ENCODE measurements at places on chromosomes 4 and X. TPM values are rescaled to one million over a fixed set of nuclear protein-coding genes. Genes with fewer than 3 reads are reported as not detected.

- H3K27ac ChIP-seq = no peak overlapping the region
- DNase-seq = no peak
- H3K27me3 ChIP-seq = no peaks in the 10 kb centered on the region
- H3K4me1 ChIP-seq = no peaks in the 10 kb centered on the region
- no peak overlapping the region for H3K4me3 ChIP-seq
- H3K36me3 ChIP-seq = no peaks in the 10 kb centered on the region
Observed at GRCh38 chr4:149676076-149676475, 139.6 kb downstream of the IQCM start.

DNA sequence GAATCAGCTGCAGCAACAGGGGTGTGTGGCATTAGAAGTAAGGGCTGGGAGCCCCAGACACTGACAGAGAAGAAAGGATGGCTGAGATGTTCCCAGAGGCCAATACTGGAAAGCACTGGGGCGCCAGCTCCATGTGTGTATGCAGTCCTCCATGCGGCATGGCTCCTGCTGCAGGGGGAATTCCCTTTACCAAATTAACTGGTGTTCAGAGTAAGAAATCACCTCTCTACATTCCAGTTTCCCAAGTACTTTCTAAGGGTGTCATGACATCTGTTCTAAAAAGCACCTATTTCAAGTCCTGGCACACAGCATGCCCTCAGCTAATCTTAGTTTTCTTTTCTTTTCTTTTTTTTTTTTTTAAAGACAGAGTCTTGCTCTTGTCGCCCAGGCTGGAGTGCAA, 98.0 kb downstream of the MAML3 start:
- no peak for DNase-seq
- no peak overlapping the region for H3K4me3 ChIP-seq
- H3K27ac ChIP-seq = no peak overlapping the region
- no peaks in the 10 kb centered on the region for H3K27me3 ChIP-seq
- no peaks in the 10 kb centered on the region for H3K36me3 ChIP-seq

Gene CLGN
- total RNA-seq = 0.22 TPM

- DNase-seq = no peak
- H3K4me1 ChIP-seq = no peaks in the 10 kb centered on the region
Observed at GRCh38 chr4:137065311-137065710, 467.0 kb downstream of the PCDH18 start.

Gene C4orf17
- not detected for total RNA-seq

- no peaks in the 10 kb centered on the region for H3K27me3 ChIP-seq
- peaks cover 6% of the 10 kb centered on the region for H3K36me3 ChIP-seq
- no peak overlapping the region for H3K4me3 ChIP-seq
- H3K4me1 ChIP-seq = no peaks in the 10 kb centered on the region
- DNase-seq = no peak
Observed at GRCh38 chrX:112802541-112802940, 38.1 kb downstream of the AMOT start.

GRCh38 chr4:183722731-183723560, 63.9 kb downstream of the TRAPPC11 start:
- peak overlapping the region; percentile 74 for H3K4me3 ChIP-seq
- H3K27ac ChIP-seq = no peak overlapping the region
- H3K36me3 ChIP-seq = no peaks in the 10 kb centered on the region
- DNase-seq = peak; percentile 50

- H3K4me1 ChIP-seq = no peaks in the 10 kb centered on the region
- H3K4me3 ChIP-seq = no peak overlapping the region
- no peak overlapping the region for H3K27ac ChIP-seq
- H3K36me3 ChIP-seq = peaks cover 1% of the 10 kb centered on the region
- H3K27me3 ChIP-seq = no peaks in the 10 kb centered on the region
- DNase-seq = no peak
Observed at GRCh38 chr4:103318327-103318726, 120.2 kb upstream of the CENPE start.

Gene HSD17B11
- total RNA-seq = 18.2 TPM

DNA sequence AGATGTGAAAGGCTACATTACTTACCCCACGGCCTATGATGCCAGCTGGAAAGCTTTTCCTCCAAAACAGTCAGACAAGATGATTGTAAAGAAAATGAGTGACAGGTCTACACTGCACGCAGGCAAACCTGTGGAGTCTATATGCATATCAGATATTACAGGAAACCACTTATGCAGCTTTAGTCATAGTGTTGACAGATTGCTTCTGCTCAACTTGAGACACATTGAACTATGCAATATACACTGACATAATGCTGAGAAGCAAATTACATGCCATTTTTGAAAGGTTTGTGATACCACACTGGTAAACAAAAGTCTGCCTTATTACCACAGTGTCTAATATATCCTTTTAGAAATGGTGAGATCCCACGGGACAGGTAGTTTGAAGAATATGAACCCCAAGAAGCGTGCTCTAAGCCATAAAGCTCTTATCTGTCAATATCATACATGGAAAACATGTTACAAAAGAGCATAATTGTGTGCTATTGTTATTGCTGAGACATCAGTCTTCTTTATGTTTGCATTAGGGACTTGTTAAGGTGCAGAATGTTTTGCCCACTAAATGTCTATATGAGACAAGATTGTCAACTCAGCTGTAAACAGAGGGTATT, 1835.8 kb upstream of the TENM3 start:
- DNase-seq = no peak
- peaks cover 11% of the 10 kb centered on the region for H3K4me1 ChIP-seq
- H3K27me3 ChIP-seq = no peaks in the 10 kb centered on the region
- H3K27ac ChIP-seq = no peak overlapping the region
- H3K36me3 ChIP-seq = no peaks in the 10 kb centered on the region
- H3K4me3 ChIP-seq = no peak overlapping the region

Gene VCX3A
- not detected for total RNA-seq

GRCh38 chr4:152961773-152962115, 25.6 kb downstream of the FHDC1 start:
- H3K4me1 ChIP-seq = no peaks in the 10 kb centered on the region
- no peak for DNase-seq
- H3K4me3 ChIP-seq = no peak overlapping the region
- H3K27ac ChIP-seq = no peak overlapping the region

Gene SFRP2
- 0.14 TPM for total RNA-seq

Gene AFM
- total RNA-seq = not detected

Gene KCND1
- 1.3 TPM for total RNA-seq

Gene HSFX1
- total RNA-seq = 0.25 TPM

Gene F9
- not detected for total RNA-seq

- DNase-seq = no peak
- peaks cover 11% of the 10 kb centered on the region for H3K4me1 ChIP-seq
- peak overlapping the region; percentile 47 for H3K27ac ChIP-seq
- H3K36me3 ChIP-seq = no peaks in the 10 kb centered on the region
- H3K27me3 ChIP-seq = no peaks in the 10 kb centered on the region
Observed at GRCh38 chr4:171639540-171639939, 173.7 kb upstream of the GALNTL6 start.

- H3K36me3 ChIP-seq = no peaks in the 10 kb centered on the region
- peaks cover 2% of the 10 kb centered on the region for H3K4me1 ChIP-seq
- no peak for DNase-seq
- H3K4me3 ChIP-seq = peak overlapping the region; percentile 37
Observed at GRCh38 chrX:153885208-153885787, 675 bp downstream of the L1CAM start.

DNA sequence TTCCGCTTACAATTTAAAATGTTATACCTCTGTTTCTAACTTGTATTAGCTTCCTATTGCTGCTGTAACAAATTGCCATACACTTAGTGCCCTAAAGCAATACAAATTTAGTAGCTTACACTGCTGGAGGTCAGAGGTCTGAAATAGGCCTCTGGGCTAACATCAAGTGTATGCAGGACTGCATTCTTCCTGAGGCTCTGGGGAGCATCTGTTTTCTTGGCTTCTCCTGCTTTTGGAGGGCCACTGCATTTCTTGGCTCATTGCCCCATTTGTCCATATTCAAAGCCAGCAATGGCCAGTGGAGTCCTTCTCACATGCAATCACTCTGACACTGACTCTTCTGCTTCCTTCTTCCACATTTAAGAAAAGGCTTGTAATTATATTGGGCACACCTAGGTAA, 639.8 kb upstream of the INTU start:
- no peak overlapping the region for H3K27ac ChIP-seq
- H3K4me1 ChIP-seq = no peaks in the 10 kb centered on the region
- H3K36me3 ChIP-seq = no peaks in the 10 kb centered on the region

GRCh38 chrX:112947981-112948615, 107.5 kb upstream of the AMOT start:
- no peak overlapping the region for H3K4me3 ChIP-seq
- no peaks in the 10 kb centered on the region for H3K27me3 ChIP-seq
- no peak overlapping the region for H3K27ac ChIP-seq

GRCh38 chrX:38183596-38183995, 37.1 kb downstream of the SRPX start:
- no peak for DNase-seq
- no peaks in the 10 kb centered on the region for H3K36me3 ChIP-seq
- H3K4me3 ChIP-seq = no peak overlapping the region
- H3K27me3 ChIP-seq = no peaks in the 10 kb centered on the region
- H3K27ac ChIP-seq = no peak overlapping the region

- H3K4me3 ChIP-seq = peak overlapping the region; percentile 48
- no peaks in the 10 kb centered on the region for H3K36me3 ChIP-seq
- H3K4me1 ChIP-seq = peaks cover 24% of the 10 kb centered on the region
Observed at GRCh38 chrX:55695227-55696018, 22.1 kb upstream of the RRAGB start.

Gene RAI2
- total RNA-seq = 0.60 TPM

GRCh38 chr4:147136310-147136709, 190.6 kb upstream of the TTC29 start:
- no peaks in the 10 kb centered on the region for H3K36me3 ChIP-seq
- no peak for DNase-seq
- H3K27me3 ChIP-seq = peaks cover 30% of the 10 kb centered on the region

DNA sequence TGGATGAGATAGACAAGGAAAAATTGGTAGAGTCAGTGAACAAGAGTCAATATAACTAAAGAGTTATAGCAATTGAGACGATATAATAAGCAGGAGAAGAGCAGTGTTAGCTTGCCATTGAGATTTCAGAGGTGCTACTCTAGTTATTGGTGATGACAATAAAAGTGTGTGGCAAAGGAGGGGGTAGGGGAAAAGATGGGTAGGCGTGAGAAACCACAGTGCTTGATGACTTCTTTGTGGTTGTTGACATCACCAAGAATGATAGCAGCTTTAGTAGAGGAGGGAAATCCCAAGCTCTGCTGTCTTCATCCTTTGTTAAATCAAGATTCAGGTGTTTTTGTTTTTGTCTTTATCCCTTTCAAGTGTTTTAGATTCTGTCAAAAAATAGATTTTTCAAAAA, 179.9 kb upstream of the PPP3CA start:
- peak; percentile 72 for DNase-seq
- peak overlapping the region; percentile 18 for H3K27ac ChIP-seq
- H3K36me3 ChIP-seq = peaks cover 2% of the 10 kb centered on the region
- H3K4me3 ChIP-seq = no peak overlapping the region

Gene NUDT11
- total RNA-seq = 3.9 TPM

DNA sequence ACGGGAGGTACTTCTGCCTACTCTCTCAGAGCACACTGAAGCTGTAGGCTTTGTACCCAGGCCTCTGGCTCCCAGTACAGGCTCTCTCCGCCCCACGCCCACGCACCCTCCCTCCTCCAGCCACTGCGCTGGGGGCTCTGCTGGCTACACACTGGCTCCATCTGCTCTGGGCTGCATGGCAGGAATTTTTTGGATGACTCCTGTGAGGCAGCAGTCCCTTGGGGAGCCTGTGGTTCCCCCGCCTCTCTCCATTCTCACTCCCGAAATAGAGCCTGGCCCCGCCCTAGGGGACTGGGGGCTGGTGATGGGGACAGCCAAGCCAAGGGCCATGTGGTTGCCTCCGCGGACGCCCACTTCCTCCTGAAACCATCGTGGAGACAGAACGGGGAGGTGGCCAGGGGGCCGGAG, 58.1 kb upstream of the ADRA2C start:
- no peak overlapping the region for H3K27ac ChIP-seq
- no peaks in the 10 kb centered on the region for H3K36me3 ChIP-seq
- H3K4me3 ChIP-seq = no peak overlapping the region
- H3K4me1 ChIP-seq = no peaks in the 10 kb centered on the region
- H3K27me3 ChIP-seq = peaks cover 18% of the 10 kb centered on the region
- DNase-seq = no peak

Gene MAOA
- total RNA-seq = 0.60 TPM

DNA sequence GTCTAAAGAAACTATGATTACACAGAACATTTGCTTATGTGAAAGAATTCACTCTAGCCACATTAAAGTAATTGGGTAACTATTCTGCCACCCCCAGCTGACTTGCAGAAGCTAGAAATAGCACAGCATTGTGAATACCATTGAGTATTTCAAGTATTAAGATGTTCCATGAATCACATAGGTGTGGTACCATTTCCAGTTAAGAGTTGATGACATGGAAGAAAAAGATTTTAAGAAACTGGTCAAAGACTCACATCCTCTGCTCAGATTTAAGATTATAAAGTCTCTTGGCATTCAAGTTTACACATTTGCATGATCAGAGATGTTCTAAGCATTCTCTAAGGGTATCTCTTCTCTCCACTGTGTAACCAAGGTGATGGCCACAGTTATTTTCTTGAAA, 287.5 kb downstream of the CAMK2D start:
- peak; percentile 14 for DNase-seq
- H3K4me1 ChIP-seq = peaks cover 30% of the 10 kb centered on the region

DNA sequence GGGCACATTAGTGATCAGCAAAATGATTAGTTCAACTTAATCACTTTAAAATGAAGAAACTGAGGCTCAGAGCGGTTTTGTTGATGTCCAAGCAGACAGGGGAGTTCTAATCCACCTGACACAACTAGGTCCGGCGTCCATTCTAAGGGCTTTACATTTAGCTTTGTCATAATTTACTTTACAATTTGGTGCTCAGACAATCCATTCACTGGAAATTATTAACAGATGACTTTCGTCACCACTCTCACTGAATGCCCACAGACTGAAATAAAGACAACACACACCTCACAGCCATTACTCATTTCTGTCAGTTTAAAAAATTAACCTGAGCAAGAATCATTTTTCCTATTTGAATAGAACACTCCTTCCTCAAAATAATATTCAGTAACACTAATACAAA, 10.8 kb downstream of the NR3C2 start:
- peaks cover 77% of the 10 kb centered on the region for H3K4me1 ChIP-seq
- no peak overlapping the region for H3K4me3 ChIP-seq
- H3K27ac ChIP-seq = no peak overlapping the region
- peaks cover 22% of the 10 kb centered on the region for H3K36me3 ChIP-seq
- no peak for DNase-seq

GRCh38 chrX:39175418-39176057, 374.3 kb downstream of the MID1IP1 start:
- H3K27me3 ChIP-seq = no peaks in the 10 kb centered on the region
- H3K27ac ChIP-seq = peak overlapping the region; percentile 88
- H3K4me3 ChIP-seq = peak overlapping the region; percentile 48
- peaks cover 17% of the 10 kb centered on the region for H3K4me1 ChIP-seq

DNA sequence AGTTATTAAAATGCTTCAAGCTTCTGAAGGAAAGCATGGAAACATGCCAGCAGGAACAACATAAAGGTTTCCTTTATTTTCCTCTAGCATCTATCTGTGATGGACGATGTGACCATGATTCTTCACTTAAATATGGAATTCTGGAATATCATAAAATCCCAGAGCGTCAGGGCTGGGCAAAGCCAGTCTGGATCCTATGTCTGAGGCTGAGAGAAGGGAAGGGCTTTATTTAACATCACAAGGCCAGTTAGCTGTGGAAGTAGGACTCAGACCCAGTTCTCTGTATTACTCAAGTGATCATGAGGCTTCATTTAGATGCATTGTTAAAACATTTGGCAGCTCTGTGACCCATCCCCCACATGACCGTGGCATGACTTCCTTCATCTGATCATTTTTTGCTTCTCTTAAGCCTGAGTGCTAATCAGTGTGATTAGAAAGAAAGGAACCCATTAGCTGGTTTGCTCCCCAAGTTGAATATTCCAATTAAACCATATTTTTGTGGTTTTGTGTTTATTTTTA, 40.9 kb upstream of the EOLA2 start:
- no peaks in the 10 kb centered on the region for H3K27me3 ChIP-seq
- no peaks in the 10 kb centered on the region for H3K4me1 ChIP-seq
- peaks cover 1% of the 10 kb centered on the region for H3K36me3 ChIP-seq
- DNase-seq = no peak
- no peak overlapping the region for H3K27ac ChIP-seq
- no peak overlapping the region for H3K4me3 ChIP-seq

Gene ARR3
- total RNA-seq = not detected
